NCI-H446 treated with DMSO at 0.1 percent for 48 hours (cell line): ENCODE measurements at places on chromosomes 1 and 21.

DNA sequence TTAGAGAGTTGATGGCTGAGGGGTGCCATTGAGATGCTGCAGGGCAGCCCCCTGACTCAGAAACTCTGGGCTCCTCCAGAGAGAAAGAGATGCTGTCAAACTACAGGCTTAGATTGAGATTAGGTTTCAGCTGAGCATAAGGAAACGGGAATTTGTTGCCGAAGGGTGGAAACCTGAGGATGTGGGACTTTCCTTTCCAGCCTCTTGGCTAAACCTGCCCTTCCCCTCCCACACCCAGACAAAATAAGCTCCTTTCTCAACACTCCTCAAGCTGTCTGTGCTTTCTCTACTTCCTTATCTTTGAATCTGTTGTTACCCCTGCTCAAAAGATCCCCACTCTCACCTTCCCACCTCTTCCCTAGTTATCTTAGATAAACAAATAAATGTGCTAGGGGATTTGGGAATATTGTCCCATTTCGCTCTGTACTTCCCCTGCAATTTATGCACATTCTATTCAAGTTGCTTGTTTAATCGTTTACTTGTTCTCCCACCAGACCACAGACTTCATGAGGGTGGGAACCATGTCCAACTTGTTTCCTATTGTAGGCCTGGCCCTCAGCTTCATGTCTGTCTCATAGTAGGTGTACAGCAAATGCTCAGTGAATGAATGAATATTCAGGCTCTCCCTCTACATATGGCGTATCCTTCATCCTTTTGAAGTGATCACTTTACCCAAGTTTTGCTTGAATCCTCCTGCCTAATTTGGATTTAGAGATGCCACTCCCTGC lies 30.6 kb upstream of the MARK1 start:
- no peak for DNase-seq

DNA sequence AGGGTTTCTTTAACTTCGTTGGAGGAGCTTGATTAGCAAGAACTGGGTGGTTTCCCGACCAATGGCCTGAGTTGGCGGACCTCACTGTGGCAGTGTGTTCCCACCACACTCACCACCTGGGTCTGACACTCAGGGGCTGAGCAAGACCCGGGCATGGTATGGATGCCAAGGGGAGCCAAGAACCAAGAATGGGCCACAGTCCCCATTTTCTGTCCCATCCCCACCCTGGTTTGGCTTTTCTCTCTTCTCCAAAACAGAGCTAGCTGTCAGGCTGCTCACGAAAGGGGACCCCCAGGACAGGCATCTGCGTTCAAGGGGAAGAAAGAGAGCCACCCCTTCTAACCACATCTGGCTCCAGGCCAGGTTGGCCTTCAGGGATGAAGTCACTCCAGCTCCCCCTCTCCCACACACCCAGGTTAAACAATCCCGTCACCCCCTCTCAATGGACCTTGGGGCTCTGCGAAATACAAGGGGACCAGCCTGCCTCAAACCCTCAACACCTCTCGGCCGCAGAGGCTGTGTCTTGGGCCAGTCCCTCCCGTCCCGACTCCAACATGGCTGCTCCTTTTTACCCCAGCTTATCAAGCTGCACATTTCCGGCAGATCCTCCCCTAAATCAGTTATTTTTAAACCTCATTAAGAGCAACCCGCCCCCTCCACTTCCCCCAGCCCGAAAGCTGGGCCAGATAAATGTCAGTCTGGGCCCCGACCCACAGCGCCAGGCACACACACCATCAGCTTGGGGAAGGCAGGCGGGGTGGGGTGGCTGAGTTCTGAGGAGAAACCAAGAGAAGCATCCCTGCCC lies 3.4 kb downstream of the TAGLN2 start:
- DNase-seq, result no peak

DNA sequence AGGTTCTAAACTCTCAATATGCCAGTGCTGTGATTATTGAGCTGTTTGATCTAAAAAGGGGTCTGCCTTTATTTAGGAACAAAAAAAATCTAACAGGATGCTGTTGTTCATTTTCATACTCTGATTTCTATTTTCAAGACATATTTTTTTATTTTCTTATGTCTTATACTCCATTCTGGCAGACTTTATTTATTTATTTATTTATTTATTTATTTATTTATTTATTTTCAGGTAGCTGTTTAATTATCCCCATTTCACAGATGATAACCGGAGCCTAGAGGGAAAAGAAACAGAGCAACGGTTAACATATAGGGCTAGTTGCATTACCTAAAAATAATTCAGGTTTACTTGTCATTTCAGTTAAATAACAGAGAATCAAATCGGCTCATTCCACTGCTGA lies 174.4 kb downstream of the CENPF start:
- no peak for DNase-seq

- no peak for DNase-seq
Observed at GRCh38 chr1:155360051-155360450, 39.4 kb downstream of the RUSC1 start.

DNA sequence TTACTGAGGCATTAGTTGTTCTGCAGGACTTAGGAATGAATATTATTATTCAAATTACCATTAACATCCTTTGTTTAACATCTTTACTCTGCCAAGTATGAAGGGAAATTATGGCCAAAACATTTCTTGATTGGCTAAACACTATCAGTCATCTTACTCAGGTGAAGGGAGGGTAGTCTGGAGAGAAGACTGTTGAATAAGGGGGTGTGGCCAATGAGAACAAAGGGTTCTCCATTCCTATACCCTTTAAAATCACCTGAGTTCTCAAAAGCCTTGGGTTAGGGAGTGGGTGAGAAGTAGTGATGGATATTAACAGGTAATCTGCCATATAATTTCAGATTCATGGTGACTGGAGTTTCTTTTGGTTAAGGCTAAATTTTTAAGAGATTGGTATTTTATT lies 19.3 kb downstream of the CRYZL1 start:
- no peak for DNase-seq

- no peak for DNase-seq
Observed at GRCh38 chr1:236836157-236836556, 41.1 kb downstream of the MTR start.
